ENCODE measurements at places on chromosomes 5 and 9.

DNA sequence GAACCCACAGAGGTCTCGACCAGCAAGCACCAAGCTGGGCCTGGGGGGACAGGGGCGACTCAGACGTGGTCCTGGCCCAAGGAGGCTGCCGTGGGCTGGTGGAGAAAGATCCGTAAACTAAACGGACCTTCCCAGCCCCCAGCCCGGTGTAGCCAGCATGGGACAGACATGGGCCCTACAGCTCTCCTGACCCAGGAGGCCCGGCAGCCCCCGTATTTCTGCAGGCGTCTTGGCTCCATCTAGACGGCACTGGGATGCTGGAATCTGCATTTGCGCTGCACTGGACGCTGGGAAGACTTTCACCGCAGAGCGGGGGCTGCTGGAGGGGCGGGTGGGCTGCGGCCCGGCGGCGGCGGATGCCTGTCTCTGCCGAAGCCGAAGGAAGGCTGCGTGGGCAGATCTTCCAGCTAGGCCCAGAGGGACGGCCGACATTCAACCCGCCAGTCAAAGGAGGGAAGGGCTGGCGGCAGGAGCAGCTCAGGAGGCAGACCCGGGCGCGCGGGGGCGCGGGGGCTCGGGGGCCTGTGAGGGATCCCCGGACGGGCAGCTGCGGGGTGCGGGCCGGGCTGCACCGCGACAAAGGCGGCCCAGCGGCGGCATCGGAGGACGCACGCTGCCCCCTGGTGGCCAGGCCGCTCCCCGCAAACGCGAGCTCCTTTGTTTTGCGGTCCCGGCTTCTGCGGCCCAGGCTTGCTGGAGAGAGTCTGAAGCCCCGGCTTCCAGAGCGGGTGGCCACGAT lies 266.2 kb downstream of the NSG2 start:
- peak; percentile 66 for DNase-seq

GRCh38 chr9:35687972-35688557 lies 1.7 kb downstream of the TPM2 start:
- DNase-seq: no peak

GRCh38 chr9:5851445-5851844 lies 18.5 kb upstream of the ERMP1 start:
- DNase-seq: peak; percentile 33

GRCh38 chr5:95872346-95873268 lies 50.1 kb upstream of the GLRX start:
- DNase-seq: no peak

DNA sequence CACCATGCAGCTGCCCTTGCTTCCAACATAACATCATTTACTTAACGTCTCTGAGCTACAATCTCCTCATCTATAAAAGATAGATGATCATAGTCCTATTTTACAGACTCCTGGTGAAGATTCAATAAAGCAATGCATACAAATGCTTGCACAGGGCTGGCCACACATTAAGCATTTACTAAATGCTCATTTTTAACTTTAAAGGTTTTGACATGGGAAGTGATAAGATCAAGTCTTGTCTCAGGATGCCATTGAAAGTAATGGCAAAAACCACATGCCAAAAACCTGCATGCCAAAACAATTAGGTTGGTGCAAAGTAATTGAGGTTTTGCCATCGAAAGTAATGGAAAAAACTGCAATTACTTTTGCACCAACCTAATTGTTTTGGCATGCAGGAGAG lies 181.2 kb upstream of the ADRA1B start:
- no peak for DNase-seq

DNA sequence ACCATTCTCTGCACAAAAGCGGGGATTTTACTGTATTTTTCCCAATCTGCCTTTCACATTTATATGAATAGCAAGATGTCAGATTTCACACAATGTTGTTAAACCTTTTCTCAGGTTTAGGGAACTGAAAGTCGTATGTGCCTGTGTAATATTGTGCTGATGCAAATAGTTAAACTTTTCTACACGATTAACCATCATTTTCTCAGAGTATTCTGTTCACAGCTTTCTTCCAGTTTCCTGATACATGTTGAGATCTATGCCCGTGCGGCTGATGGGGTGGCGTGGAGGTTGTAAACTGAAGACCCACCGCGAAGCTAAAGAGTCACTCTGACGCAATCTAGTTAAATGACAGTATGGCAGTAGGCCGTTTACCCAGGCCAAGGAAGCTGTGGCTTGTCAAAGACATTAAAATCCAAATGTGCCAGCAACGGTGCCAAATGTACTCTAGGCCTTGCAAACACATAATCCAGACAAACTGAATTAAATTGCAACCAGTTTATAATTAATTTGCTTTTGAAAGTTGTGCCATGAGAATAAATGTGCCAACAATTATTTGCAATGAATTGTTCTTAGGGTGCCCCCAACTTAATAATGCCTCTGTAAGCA lies 145.7 kb downstream of the EBF1 start:
- DNase-seq: no peak

DNA sequence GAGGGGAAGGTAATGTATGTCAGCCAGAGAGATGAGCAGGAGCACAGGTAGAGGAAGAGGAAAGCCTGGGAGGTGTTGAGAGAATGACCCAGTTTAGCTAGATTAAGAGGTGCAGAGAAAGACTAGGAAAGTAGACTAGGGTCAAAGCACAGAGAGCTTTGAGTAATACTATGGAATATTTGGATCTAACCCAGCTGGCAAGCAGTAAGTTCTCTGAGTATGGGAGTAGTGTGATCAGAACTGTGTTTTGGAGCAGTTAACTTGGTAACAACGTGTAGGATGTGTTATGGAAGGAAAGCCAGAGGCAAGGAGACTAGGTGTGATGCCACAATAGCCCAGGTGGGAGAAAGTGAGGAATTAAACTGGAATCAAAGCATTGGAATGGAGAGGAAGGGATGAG lies 84.9 kb upstream of the PTGER4 start:
- no peak for DNase-seq

GRCh38 chr5:151107084-151107483 lies 26.2 kb upstream of the TNIP1 start:
- DNase-seq: no peak

GRCh38 chr5:5100635-5101034 lies 39.5 kb upstream of the ADAMTS16 start:
- no peak for DNase-seq

DNA sequence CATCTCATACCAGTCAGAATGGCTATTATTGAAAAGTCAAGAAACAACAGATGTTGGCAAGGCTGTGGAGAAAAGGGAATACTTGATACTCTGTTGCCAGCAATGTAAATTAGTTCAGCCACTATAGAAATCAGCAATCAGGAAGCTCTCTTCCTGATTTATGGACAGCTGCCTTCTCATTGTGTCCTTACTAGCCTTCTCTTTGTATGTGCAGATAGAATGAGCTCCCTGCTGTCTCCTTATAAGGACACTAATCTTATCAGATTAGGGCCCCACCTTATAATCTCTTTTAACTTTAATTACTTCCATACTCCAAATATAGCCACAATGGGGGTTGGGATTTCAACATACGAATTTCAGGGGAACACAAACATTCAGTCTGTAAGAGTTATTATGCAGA lies 38.0 kb downstream of the KCNV2 start:
- no peak for DNase-seq

GRCh38 chr5:151158287-151158661 lies 695 bp upstream of the ANXA6 start:
- DNase-seq: no peak

- no peak for DNase-seq
Observed at GRCh38 chr5:123802298-123802951, 290.4 kb downstream of the CSNK1G3 start.

DNA sequence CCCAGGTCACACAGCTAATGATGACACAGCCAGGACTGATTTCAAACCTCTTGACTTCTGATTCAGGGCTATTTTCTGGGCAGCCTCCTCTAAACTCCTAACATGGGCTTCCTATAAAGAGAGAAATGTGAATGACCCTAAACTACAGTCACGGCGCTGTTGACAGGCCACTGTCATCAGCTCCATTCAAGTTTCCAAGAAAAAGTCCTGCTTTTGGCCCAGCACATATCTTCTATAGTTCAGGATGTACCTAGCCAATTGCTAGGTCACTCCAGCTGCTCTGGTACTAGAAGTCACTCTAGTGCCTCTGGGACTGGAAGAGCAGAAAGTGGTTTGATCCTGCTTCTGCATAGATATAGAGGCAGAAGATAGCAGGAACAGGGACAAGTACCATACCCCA lies 64.9 kb upstream of the TARS1 start:
- DNase-seq: no peak

- DNase-seq: no peak
Observed at GRCh38 chr9:136701668-136702053, 10.7 kb upstream of the DIPK1B start.

DNA sequence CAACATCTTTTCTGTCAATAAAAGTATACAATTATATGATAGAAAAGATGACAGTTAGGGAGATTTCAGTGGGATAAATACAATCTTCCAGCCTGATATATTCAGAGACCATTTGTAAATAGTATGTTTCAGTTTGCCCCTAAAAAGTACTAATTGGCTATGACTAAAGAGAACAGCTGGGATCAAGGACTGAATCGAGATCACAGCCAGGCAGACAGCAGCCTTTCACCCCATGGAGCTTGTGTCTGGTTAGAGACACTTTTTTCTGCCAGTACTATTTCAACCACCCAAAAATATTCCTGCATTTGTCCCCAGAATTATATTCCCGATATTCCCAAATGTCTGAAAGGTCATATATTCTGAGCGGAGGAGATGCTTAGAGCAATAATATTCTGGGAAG lies 577.3 kb upstream of the TLE4 start:
- DNase-seq: no peak

DNA sequence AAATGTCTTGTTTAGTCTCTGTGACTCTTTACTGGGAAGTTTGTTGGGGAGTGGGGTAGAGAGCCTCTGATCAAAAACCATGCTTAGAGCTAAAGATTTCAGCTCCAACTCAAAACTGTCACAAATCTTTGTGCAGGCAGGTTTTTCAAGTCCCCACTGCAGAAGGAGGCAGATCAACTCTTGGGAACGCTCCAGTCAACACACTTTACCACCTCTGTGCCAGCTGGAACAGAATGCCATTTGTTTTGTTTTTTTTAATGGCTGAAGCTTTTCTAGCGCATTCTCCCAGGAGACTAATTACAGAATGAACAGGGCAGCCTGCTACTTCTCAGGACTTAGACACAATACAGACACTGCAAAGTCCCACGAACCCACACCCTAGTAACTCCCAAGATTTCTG lies 17.9 kb upstream of the LHX6 start:
- no peak for DNase-seq

DNA sequence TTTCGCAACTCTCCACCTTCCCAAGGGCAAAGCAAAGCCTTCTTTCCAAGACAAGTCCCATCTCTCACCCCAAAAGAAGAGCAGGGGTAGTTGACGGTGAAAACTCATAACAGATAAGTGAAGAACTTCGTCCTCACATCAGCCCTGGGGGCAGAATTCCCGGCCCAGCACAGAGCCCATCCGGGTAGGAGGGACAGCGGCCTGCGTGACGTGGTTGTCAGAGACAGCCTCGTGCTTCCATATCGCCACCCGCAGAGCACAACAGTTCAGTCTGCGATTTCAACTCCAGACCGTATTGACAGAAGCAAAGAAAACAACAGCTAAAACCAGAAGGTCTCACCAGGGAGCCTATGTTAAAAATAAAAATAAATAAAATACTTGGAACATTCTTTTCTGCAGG lies 273.2 kb downstream of the SYK start:
- DNase-seq: no peak

DNA sequence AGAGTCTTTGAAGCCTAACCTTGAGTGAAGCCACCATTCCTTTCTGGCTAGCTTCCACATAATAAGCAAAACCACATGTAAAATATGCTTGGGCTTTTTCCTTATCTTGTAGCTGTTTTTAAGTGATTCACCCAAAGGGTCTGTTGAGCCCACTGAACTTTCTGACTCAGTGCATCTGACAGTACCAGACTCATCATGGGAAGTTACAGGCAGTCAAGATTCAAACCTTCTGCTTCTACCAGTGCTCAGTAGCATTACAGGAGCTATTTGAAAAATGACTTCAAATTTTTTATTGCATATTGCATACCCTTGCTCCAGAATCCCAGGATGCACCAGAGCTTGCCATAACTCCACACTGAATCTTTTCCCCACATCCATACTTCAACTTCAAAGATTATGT lies 87.5 kb upstream of the PTPRD start:
- DNase-seq: no peak

Data from stimulated activated CD4-positive, alpha-beta T cell treated with anti-CD3 and anti-CD28 coated beads, Interleukin-4, amount 100 ng/mL, for 4 hours (primary cell).